ENCODE measurements at places on chromosomes 1 and 21. TPM values are rescaled to one million over a fixed set of nuclear protein-coding genes. Genes with fewer than 3 reads are reported as not detected.

ETNK2 gene
- polyA plus RNA-seq, result 27.2 TPM

GLIS1 gene
- 0.86 TPM for polyA plus RNA-seq

- DNase-seq, result no peak
Measured at GRCh38 chr1:183548116-183548515, 42.1 kb downstream of the NCF2 start.

- DNase-seq, result no peak
Measured at GRCh38 chr1:185843297-185843869, 109.2 kb downstream of the HMCN1 start.

GRCh38 chr1:172938681-172939080 lies 112.1 kb downstream of the TNFSF18 start:
- no peak for DNase-seq

GRCh38 chr1:226355669-226356551 lies 46.9 kb upstream of the LIN9 start:
- no peak for DNase-seq

DNA sequence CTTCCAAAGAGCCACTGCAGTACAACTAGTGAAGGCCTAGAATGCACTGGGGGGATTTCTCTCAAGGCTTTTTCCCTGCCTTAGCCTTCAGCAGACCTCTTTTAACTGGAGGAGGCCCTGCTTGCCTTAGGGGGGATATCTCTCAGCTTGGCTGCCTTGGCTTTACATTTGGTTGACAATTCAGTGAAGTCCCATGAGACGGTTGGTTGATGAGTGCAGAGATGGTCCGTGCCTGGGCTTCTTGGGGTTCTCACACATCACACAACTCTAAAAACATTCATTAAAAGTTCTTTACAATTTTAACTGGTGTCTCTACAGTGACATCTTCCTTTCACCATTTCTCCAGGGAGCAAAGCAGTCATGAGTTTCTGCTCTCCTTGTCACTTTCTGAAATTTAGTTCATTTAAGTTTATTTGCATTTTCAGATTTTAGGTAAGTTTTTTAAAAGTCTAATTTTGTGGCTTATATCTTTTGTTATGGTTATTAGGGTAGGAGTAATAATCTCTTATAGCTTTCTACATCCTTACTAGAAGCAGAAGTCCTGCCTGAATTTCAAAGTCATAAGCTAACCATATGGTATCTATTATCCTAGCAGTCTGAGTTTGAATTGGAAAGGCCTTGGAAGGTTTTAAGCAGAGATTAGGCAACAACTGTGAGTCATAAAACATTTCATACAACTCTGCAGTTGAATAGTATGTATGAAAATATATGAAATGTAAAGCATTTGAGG lies 487.6 kb downstream of the DPYD start:
- DNase-seq, result peak; percentile 79

DNA sequence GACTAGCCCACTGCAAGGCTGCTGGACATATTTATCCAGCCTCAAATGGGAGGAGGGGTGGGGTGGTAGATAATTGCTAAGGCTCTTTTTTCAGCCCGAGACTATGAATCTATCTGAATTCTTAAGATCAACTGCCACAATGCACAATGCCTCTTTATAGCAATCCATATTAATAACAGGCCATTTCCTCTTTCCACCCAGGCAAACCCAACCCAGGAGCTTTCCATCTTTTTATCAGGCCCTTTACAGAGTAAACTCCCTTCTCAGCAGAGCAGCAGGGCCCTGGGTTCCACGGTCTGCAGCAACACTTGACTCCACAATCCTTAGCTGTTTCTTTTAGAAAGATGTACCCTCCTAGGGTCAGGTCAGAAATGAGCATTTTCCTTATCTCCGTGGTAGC lies 806 bp downstream of the DDOST start:
- DNase-seq, result no peak

DNA sequence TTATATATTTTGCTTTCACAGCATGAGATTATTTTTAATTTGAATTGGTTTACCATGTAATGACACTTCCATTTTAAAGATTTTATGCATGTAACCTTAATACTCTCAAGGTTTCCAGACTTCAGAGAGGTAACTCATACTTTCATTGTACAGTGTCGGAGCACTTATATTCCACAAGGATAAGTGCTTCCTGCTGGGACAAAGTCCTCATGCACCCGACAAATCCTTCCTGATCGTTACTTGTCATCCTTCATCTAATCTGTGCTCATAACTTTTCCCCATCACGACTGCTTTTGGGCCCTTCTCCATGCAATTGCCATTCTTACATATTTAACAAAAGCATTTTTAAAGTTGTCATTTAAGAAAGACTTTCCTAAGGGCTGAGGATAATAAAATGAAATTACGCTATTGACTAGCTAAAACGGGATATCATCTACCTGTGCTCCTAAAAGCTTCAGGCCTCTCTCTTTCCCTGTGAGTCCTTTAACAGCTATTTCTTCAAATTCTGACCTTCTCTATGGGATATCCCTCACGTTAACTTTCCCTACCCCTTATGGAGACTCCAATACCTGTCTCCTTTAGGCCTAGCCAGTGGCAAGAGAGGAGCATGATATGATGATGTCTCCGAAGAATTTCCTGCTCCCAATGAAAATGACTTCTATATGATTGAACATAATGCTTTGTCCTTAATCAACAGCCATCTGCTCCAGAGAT lies 59.3 kb downstream of the NCAM2 start:
- no peak for DNase-seq

- DNase-seq, result no peak
Measured at GRCh38 chr1:200907611-200908097, 13.0 kb downstream of the INAVA start.

- no peak for DNase-seq
Measured at GRCh38 chr1:228867108-228867950, 132.1 kb downstream of the RHOU start.

- no peak for DNase-seq
Measured at GRCh38 chr1:205287767-205288559, 33.6 kb downstream of the NUAK2 start.

GRCh38 chr1:171488190-171488929 lies 3.0 kb downstream of the PRRC2C start:
- no peak for DNase-seq

DNA sequence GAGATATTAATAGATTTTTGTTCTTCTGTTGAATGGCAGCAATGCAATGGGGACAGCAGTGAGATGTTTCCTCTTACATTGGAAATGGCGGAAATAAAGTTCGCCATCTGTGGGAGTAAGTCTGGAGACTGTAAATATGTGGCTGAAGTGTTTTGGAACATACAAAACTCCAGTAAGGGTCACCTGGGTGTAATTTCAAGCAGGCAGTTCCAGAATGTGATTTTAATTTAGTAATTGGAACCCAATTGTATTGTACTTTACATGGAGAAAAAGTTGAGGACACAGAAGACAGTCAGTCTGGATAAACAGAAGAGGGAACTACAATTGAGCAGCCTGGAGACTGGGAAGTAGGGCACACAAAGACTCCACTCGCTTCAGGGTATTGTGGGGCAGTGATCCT lies 108.6 kb downstream of the NTMT2 start:
- no peak for DNase-seq

DNA sequence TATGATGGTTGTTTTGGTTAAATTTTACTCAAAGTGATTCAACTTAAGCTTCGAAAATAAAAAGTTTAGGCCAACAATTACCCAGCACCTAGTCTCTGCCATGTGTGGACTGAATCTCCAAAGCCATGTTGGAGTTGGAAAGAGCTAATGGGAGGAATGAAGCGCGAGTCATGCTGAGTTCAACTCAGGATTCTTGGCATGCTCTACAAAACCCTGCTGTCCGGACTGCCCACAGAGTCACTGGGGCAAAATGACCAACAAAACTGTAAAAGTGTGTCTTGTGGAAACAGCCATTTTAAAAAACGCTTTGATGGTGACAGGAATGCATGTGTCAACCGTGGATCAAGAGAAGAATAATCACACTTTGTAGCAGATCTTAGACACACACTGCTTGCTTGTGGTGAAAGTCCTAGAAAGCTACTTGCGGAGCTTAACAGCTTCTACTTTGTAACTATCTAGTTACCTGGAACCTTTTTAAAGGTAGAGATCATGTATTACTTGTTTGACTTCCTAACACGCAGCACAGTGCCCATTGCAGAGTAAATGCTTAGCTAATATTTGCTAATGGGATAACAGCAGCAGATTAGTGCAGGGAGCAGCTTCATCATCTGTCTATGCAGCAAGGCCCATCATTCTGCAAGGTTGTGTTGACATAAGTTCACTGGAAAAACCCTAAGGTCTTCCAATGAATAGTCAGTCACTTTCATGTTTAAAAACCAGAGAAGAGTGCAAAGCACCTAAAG lies 7.0 kb upstream of the GBP6 start:
- DNase-seq, result peak; percentile 3

Measured in BJ (cell line).